ENCODE measurements at places on chromosomes 16 and 17.

- DNase-seq: no peak
Observed at GRCh38 chr17:74125156-74125555, 78.3 kb upstream of the RPL38 start.

GRCh38 chr17:4178651-4179050, 35.7 kb downstream of the CYB5D2 start:
- DNase-seq: no peak

DNA sequence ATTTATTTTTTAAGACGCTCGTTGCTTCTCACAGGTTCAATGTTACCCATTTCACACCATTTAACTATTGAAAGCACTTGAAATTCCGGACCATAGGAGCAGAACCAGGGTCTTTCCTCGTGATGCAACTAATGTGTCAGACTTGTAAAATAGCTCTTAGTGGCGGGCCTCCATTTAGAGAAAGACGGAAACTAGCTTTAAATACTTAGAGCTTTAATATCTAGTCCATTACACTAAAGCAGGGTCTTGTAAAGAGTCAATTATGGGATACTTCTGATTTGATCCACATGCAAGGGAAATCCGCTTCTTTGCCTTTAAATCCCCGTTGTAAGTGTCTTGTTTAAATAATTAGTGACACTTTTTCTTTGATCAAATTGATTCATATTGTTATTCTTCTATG, 56.6 kb downstream of the NACA2 start:
- peak; percentile 5 for DNase-seq

GRCh38 chr17:50027881-50028735, 27.8 kb upstream of the ITGA3 start:
- no peak for DNase-seq

- DNase-seq: no peak
Observed at GRCh38 chr17:63830904-63831491, 3.5 kb upstream of the FTSJ3 start.

DNA sequence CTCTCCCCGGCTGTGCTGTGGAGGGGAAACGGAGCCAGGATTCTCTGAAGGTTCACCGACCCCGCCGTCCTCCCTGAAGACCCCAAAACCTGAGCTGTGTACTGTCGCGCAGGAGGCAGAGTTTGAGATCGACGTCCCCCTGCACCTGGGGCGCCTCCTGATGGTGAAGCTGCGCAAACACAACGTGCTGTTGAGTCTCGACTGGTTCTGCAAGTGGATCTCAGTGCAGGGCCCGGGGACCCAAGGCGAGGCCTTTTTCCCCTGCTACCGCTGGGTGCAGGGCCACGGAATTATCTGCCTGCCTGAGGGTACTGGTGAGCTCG, 62.6 kb upstream of the TEKT1 start:
- peak; percentile 32 for DNase-seq

- no peak for DNase-seq
Observed at GRCh38 chr17:79174905-79175856, 100.6 kb downstream of the ENGASE start.

DNA sequence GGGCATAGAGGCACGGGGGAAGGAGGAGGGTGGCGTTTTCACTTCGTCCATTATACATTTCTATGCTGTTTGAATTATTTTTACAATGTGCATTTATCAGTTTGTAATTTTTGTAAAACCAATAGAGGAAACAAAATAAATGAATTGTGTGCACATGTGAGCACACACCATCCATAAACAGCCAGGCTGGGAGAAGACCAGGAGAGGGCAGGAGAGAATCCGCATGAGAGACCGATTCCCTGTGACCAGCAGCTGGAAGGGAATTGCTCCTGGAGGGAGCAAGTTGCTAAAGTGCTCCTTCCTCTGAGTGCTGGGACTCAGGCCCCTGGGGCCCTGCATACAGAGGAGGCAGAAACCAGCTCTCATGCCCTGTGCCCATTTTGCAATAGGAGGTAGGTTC, 126.0 kb downstream of the ABCC12 start:
- no peak for DNase-seq

GRCh38 chr16:66740010-66740409, 11.4 kb downstream of the DYNC1LI2 start:
- DNase-seq: peak; percentile 69

GRCh38 chr17:68519911-68520310, 7.7 kb downstream of the PRKAR1A start:
- DNase-seq: no peak

DNA sequence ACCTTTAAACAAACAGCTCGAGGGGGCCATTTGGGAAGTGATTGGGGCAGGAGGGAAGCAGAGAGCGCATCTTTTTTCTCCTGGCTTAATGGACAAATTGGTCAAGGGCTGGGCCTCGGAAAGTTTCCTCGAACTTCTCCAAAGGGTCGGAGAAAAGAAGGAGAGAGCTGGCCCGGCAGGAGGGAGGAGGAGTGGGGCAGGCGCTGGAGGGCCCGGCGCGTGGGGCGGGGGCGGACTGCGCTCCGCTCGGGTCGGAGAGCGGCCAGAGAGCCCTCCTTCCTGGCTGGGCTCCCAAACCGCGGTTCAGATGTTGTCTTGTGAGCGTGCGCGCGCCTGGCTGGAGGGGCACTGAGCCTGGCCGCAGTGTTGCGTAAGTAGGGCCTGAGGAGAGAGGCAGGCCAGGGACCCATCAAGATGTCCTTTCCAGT, 1.2 kb downstream of the MMP2 start:
- no peak for DNase-seq

GRCh38 chr17:64130559-64131001, 636 bp upstream of the ERN1 start:
- no peak for DNase-seq

GRCh38 chr17:72432881-72433280, 312.1 kb downstream of the SOX9 start:
- no peak for DNase-seq

DNA sequence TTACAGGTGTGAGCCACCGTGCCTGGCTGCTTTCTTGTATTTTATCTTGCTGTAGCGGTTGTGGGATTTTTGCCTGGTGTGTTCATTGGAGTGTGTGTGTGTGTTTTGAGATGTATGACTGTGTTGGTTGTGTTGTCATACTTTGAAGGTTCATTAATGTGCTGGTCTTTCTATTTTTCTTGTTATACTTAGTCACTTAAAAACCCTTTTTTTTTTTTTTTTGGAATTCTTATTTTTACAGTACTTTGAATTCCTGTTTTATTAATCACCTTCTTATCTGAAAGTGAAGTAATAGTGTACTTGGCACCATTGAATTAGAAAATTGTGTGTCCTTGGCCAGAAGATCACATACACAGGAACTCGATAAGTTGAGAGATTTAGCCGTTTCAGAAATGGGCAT, 30.2 kb downstream of the TENT4B start:
- DNase-seq: no peak

GRCh38 chr16:87874639-87875427, 5.5 kb upstream of the SLC7A5 start:
- DNase-seq: no peak

- DNase-seq: peak; percentile 85
Observed at GRCh38 chr17:77734371-77735080, 224.0 kb upstream of the TNRC6C start.

DNA sequence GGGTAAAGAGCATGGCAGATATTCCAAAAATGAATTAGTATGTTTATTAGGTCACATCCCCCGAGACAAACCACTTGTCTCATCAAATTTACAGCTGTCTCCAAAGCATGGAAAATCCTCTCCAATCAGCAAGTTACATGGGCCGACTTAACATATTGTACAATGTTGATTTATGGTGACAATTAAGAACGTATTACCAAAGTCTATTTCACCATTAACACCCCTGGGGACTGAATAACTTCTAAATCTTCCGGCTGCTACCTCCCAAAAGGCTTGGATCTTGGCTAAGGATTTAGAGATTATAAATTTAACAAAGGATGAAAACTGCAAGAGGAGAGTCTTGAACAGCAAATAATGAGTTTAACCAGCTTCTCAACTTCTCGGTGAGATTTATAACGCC, 311.9 kb downstream of the NPIPA8 start:
- no peak for DNase-seq

GRCh38 chr16:13483121-13483520, 436.8 kb upstream of the ERCC4 start:
- no peak for DNase-seq

DNA sequence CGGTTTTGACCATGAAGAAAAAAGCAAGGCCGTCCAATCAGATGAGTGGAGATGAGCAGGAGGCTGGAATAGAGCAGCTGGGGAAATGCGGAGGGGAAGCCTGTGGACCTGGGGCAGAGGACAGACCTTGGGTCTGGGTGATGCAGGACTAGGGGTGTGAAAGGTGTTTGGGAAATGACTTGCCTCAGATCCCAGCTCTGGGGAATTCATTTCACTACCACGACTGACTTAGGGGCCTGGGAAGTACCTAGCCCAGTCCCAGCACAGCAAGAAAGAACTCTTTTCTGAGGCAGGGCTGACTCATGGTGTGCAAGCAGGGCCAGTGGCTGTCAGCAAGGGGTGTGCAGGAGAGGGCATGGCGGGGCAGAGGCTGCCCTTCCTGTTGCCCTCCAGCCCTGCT, 14.8 kb downstream of the DNAI2 start:
- no peak for DNase-seq

DNA sequence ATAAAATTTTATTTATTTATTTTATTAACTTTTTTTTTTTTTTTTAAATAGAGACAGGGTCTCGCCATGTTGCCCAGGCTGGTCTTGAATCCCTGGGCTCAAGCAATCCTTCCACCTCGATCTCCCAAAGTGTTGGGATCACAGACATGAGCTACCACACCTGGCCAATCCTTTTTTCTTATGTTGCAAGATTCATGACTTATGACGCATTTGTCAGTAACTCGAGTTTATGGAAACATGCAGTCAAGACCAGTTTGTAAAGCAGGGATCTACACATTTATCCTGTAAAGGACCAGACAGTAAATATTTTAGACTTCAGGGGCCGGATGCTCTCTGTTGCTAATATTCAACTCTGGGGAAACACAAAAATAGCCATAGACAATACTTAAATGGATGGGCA, 9.4 kb upstream of the MAP2K6 start:
- DNase-seq: no peak

DNA sequence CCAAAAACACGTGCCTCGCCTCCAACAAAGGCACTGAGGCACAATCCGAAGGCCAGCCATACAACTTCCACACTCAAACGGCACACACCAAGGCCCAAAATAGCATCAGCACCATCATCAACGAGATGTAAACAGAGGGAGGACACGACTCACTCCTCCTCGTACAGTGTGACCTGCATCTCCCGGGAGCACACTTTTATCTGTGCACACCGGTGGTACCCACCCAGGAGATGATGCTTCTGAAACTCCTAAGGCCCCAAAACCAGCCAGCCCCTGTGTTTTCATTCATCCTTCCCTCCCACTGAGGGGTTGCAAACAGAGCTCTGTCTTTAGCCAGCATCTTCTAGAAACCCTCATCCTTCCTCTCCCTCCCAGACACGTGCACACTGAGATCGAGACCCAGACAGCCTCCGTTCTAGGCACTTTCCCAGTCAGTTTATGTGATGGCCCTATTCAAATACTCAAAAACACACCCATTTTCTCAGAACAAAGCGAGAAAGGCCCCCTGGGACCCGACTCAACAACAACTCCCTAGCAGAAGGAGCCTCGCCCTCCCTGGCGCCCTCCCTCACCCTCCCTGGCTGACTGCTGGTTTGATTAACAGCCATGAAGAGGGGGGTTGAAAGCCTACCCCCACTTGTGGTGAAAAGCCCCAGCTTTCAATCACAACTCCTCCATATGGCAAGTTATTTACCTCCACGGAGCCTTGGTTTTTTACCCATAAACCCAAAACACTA, 76.3 kb downstream of the GAS7 start:
- no peak for DNase-seq

DNA sequence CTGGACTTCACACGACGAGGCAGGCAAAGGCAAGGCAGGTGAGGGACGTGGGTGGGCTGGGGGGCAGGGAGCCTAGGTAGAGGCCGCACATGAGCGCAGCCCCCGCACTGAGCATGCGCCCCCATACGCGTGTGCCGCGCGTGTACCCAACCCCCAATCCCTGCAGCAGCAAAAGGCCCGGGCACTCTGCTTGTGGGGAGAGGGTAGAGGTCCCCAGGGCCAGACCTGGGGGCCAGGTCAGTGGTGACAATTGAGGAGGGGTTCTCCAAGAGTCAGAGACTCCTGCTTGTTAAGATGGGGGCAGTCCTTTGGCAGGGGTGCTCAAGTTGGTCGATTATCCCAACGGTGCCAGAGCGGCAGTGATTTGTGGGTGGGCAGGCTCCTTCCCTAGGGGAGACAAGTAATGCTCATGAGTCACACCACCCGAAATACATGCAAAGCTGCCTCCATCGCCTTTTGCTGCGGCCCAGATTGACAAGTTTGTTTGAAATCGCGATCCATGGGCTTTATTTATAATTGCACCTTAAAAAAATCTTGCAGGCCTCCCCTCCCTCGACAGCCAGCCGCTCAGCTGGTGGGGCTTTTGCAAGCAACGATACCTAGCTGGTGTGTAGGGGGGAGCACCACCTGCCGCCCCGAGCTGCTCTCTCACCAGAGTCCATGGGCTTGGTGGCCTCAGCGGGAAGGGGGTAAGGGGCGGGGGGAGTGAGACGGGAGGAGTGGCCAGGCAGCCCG, 1.1 kb upstream of the GIT1 start:
- DNase-seq: no peak

DNA sequence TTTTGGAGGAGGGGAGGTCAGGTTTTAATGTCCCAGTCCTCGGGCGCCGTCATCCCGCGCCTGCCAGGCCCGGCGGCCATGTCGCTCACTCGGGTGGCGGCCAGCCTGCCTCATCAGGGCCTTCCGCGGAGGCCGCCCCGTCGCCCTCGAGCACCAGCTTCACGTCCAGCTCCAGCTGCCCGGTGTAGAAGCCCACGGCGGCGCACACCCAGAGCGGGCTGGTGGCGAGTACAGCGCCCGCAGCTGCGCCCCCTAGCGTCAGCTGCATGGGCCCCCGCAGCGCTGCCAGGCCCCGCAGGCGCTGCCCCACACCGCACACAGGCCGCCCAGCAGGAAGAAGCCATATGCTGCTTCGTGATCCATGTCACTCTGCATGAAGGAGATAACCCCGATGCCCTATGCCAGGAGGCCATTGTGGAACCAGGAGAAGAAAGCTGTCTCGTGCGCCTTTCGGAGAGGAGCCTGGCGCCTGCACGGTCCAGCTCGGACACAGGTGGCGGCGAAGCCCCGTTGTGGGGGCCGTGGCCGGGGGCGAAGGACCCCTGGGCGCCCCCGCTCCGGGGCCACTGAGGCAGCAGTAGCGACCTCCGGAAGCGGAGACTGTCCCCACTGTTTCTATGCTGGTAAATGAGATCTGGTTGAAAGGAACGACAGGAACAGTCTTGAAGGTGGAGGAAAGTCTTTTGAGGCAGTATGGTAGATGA, 9.6 kb downstream of the AP2B1 start:
- DNase-seq: no peak

GRCh38 chr17:61645920-61646319, 54.9 kb upstream of the NACA2 start:
- DNase-seq: no peak

DNA sequence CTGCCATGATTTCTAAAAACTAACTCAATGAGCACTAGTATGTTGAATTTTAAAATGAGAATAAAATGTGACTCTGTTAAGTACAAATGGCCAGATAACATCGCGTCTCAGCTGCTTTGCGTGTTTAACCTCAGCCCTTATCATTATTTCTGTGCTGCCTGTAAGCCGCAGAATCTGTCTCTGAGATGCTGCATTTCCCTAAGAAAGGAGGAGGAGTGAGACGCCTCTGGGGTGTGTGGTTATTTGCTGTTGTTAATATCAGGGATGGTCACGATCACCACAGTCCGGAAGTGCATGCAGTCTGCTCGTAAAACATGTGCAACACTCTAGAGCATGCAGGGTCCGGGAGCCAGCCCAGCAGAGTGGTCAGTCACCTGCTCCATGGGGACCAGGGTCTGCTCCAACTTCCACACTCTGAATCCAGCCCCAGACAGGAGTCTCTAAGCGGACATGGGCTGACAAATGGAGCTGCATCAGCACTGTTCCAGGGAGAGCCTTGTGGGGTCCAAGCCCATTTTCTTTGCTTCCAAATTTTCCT, 342.5 kb downstream of the MAF start:
- no peak for DNase-seq
